NCI-H1417 (cell line): ENCODE measurements at places on chromosomes 4 and X.

GRCh38 chrX:101462892-101463291 lies 22.4 kb upstream of the ARMCX4 start:
- DNase-seq: peak; percentile 32

DNA sequence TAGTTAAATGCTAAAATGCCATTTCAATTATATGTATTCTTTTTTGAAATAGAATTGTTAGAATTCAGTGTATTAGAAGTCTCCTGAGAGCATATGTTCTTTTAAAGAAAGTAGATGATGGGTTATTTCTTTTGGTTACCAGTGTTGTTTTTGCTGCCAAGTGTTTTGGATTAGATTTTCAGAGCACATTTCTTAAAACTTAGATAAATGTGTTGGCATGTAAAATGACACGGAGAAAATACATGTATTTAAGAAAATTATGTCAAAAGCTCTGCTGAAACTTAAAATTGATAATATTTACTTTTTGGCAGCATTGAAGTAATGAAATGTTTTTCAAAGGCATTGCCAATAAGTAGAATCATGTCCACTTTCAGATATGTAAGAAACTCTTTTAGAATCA lies 379.7 kb downstream of the ADGRL3 start:
- no peak for DNase-seq

GRCh38 chrX:110944311-110944750 lies 148.7 kb upstream of the CHRDL1 start:
- peak; percentile 20 for DNase-seq

- no peak for DNase-seq
These were observed 45.9 kb upstream of the PGM2 start for GRCh38 chr4:37780444-37781130.

DNA sequence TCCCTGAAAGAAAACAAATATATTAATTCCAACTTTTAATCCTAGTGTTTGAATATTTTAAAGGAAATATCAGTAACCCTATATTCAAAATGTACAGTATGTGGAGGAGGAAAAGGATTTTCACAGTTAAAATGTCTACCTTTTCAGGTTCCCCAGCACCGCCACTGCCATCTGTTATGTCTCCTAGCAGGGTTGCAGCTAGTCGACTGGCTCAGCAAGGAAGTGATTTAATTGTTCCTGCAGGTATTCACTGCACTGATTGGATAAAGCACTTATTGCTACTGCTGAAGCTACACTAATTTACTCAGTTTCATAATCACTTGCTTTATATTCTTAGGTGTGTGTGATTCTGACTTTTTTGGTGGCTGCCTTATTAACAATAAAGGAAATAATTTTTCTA lies 65.5 kb upstream of the FHDC1 start:
- DNase-seq: peak; percentile 21

DNA sequence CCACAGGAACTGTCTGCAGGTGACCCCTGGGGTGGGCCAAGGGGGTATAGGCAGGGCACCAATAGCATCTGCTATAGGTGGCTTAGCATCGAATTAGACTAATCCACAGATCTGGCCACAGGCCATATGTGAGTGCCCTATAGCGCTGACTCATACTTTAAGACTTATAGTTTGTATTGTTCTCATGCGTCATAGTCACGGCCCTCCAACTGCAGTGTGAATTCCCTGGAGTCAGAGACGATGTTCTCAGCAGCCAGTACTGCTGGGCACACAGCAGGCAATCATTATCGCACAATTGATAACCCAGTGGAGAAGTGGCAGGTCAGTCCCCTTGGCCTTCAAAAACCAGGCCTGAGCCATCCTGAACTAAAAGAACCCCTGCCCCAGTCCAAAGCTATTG lies 58.1 kb downstream of the ADGRG2 start:
- no peak for DNase-seq

GRCh38 chr4:110663738-110664444 lies 41.0 kb upstream of the PITX2 start:
- no peak for DNase-seq

DNA sequence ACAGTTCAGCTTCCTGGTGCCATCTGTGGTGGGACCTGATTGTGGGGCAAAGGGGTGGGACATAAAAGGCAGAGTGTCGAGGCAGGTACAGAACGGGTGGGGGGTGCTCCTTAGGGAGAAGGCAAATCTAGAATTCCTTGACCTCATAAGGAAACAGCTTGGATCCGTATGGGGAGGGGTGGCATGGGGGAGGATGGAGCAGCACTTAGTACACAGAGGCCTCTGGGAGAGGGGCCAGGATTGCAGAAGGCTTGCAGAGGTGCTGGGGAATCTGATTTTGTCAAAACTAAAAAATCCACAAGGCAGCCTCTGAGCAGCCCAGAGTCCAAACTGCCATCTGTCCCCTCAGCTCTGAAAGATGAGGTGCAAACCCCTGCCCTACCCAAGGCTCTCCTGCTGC lies 2.3 kb upstream of the EMD start:
- no peak for DNase-seq

GRCh38 chr4:3388471-3389232 lies 53.1 kb upstream of the HGFAC start:
- DNase-seq: no peak

- DNase-seq: no peak
These were observed 214.4 kb downstream of the HS3ST1 start for GRCh38 chr4:11214281-11214680.

DNA sequence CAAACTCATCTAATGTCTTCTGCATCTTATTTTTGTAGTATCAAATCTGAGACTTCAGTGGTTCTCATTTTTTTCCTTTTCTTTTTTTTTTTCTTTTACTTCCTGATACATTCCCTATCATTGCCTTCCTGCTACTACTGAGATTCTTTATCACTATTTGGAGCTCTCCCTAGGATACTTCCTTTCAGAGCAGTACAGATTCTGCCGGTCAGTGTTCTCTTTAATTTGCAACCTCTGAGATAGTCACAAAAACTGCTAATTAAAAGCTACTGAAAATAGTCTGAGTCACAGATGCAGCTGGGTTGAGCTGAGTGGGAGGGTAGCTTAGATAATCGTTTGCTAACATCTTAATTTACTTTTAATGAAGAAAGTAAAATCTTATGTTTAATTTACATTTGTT lies 1279.7 kb downstream of the ARAP2 start:
- no peak for DNase-seq

- no peak for DNase-seq
These were observed 105.8 kb upstream of the NWD2 start for GRCh38 chr4:37138789-37139188.

- DNase-seq: no peak
These were observed 16.2 kb upstream of the AFF1 start for GRCh38 chr4:86918539-86919072.

DNA sequence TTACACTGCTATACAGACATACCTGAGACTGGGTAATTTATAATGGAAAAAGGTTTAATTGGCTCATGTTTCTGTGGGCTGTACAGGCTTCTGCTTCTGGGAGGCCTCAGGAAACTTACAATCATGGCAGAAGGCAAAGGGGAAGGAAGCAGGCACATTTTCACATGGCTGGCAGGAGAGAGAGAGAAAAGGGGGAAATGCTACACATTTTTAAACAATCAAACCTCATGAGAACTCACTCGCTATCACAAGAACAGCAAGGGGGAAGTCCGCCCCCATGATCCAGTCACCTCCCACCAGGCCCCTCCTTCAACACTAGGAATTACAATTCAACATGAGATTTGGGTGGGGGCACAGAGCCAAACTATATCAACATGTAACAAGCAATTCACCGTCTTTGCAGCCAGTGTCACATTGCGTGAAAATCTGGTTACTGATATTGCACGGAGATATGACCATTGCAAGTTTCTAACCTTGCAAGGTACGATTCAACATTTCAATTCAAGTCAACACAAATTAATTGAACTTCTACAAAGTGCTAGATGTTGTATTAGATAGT lies 61.7 kb upstream of the RELL1 start:
- DNase-seq: no peak

GRCh38 chr4:79013756-79014155 lies 74.5 kb upstream of the PAQR3 start:
- no peak for DNase-seq

- DNase-seq: no peak
These were observed 103.7 kb downstream of the JADE1 start for GRCh38 chr4:128913228-128913627.

GRCh38 chrX:155611302-155611701 lies 1.4 kb downstream of the TMLHE start:
- DNase-seq: no peak

DNA sequence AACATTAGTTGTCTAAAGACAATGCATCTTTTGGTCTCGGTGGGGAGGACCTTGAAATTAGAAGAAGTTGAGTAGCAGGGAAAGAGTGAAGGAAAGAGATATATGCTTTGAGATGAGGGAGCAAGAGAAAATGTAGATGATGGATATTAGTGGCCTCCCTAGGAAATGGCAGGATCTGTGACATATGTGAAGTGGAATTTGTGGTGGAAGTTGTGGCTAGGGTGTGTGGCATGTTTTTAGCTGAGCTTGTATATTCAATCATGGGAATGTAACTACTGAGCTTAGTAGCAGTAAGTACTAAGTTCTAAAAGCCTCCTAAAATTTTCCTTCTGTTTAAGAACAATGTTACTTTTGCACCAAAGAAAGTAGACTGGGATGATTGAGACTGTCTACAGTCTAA lies 382.8 kb upstream of the CTSO start:
- DNase-seq: no peak

DNA sequence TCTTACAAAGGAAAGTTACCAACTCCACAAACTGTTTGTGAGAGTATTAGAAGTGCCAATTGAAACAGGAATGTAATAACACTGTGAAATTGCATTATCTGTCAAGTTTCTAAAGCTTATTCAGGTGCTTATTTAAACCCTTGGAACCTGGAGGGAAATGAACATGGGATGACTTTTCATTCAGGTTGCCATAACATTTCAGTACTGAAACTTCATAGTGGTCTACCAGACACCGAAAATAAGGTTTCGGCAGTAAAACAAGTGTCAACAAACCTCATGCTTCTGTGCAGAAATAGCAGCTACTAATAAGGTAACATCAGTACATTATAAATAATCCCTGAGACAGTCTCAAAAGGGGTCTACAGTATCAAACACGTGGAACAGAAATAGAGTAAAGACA lies 890.7 kb upstream of the INTU start:
- DNase-seq: no peak

- no peak for DNase-seq
These were observed 42.4 kb downstream of the CLCN4 start for GRCh38 chrX:10199212-10199611.
